ENCODE measurements at places on chromosomes 2 and 18.

- DNase-seq: no peak
Measured at GRCh38 chr2:45014016-45014702, 4.9 kb upstream of the SIX2 start.

DNA sequence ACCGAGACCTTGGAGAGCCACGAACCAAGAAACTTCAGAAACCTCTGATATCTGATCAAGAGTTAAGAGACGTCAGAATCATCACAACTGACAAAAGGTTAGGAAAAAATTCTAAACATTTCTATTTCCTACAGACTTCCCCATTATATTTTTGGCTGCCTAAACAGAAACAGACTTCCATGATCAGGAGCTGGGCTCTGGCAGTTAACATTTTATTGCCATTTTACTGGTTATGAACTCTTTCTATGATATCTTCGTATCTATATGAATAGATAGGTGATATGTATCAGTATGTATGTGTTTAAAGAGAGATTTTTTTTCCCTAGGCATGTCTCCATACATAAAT, 31.1 kb upstream of the PPP1R1C start:
- no peak for DNase-seq

DNA sequence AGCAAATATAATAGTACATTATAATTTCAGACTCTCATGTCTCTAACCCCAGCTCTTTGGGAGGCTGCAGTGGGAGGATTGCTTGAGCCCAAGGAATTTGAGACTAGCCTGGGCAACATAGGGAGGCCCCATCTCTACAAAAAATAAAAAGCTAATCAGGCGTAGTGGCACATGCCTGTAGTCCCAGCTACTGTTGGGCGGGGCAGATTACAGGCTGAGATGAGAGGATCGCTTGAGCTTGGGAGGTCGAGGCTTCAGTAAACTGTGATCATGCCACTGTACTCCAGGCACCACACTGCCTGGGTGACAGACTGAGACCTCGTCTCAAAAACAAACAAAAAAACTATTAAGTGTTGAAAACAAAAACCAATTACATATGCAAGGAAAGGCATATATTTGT, 123.0 kb upstream of the MYO3B start:
- no peak for DNase-seq

DNA sequence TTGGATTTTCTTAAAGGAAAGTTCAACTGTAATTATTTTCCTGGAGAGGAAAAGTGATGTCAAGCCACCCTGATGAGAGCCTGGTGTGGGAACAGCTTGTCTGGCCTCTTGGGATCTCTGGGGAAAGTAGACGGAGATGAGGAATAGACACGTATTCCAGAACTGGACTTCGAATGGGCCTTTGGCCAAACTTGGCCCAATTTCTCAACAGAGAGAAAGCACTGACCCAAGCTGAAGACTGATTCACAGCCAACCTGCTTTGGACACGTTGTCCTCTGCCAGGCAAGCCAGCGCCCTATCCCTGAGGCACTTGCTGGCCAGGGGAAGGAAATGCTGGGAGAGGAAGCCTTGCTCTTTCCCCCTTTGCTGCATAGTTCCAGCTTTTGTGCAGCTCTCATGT, 70.8 kb upstream of the CTAGE1 start:
- no peak for DNase-seq

DNA sequence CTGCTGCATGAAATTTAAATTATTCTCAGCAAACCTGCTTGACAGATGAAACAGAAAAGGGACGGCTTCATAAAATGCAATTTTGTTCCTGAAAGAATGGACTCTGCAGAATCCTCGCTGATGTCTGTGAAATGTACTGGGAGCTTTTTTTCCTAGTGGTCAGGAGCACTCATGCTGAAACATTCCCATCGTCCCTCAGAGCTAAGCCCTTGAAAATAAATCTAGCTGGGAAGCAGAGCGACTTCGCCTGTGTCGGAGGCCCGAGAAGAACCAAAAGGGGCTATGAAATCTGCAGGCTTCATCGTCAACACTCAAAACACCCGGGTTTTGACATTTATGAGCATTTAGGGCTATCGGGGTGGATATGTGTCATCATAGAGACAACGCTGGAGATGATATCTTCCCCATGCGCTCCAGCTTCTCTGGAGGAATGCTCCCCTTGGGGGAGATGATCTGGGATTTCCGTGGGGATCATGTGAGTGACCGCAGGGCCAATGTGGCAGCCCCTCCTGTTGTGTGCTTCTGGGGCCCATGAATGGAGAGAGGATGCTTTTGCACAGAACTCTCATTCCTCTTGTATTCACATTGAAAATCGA, 182.3 kb downstream of the KLHL29 start:
- no peak for DNase-seq

Data from activated CD4-positive, alpha-beta T cell treated with anti-CD3 and anti-CD28 coated beads, Interleukin-2, amount 50 U/mL, for 1 hour (primary cell).